Activated naive CD8-positive, alpha-beta T cell treated with anti-CD3 and anti-CD28 coated beads, Interleukin-2, amount 10 ng/mL, durations not matched to agents 7 days and 5 days (primary cell): ENCODE measurements at places on chromosomes 11 and 22. TPM values are rescaled to one million over a fixed set of nuclear protein-coding genes. Genes with fewer than 3 reads are reported as not detected.

KCNK4 gene
- not detected for total RNA-seq

DNA sequence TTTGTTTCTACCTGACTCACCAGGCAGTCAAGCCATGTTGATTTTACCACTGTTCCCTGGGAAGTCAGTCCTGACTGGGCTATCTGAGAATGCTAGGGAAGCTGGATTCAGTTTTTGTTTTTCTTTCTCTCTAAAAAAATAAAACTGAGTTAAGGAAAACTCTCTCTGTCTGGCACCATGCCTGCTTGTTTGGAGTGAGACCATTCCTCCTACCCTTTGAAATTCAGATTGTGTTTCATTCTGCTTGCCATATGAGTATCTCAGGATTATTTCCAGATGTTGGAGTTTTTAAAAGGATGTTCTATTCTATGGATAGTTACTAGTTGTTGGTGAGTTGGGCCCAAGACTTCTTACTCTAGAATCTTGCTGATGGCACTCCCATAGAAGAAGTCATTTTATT, 1917.0 kb downstream of the LRRC4C start:
- no peaks in the 10 kb centered on the region for H3K4me1 ChIP-seq
- H3K4me3 ChIP-seq: no peak overlapping the region
- DNase-seq: no peak

DNA sequence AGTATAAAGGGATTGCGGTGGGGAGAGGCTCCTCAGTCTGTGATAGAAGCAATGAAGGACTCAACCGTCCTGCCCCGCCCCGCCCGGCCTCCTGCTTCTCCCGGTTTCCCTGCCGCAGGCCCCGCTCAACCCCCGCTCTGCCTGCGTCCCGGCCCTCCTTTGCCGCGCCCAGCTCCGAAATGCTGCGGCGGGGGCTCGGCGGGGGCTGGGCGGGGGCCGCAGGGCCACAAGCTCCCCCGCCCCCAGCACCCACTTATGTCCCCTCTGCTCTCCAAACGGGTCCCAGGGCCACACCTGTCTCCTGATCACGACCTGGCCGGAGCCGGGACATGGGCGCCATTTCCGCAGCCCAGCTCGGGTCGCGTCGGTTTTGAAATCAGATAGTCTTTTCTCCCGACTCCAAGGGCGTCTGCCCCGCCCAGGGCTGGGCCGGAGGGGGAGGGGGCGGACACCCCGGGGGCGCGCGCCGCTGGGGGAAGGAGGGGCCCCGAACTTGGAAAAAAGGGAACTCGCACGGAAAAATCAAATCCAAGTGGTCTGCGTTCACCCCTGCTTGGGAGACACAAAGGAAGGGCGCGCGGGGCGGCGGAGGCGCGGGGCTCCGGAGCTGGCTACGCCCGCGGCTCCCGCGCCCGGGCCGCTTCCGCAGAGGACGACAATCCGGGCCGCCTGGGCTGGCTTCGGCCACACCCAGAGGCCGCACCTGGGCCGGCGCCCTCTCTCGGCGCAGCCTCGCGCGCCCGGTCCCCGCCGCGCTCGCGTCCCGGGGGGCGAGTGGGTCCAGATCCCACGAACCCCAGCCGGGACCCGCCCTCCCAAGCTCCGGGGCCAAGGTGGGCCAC, 70.6 kb upstream of the EP300 start:
- peak overlapping the region; percentile 96 for H3K4me3 ChIP-seq
- peaks cover 4% of the 10 kb centered on the region for H3K36me3 ChIP-seq
- peaks cover 15% of the 10 kb centered on the region for H3K27me3 ChIP-seq

GRCh38 chr11:47001781-47002181, 65.2 kb downstream of the CSTPP1 start:
- no peak for DNase-seq
- H3K4me1 ChIP-seq: peaks cover 19% of the 10 kb centered on the region
- H3K4me3 ChIP-seq: no peak overlapping the region
- no peak overlapping the region for H3K27ac ChIP-seq

LMO2 gene
- 0.44 TPM for total RNA-seq
